ENCODE measurements at places on chromosomes 11 and 22.

DNA sequence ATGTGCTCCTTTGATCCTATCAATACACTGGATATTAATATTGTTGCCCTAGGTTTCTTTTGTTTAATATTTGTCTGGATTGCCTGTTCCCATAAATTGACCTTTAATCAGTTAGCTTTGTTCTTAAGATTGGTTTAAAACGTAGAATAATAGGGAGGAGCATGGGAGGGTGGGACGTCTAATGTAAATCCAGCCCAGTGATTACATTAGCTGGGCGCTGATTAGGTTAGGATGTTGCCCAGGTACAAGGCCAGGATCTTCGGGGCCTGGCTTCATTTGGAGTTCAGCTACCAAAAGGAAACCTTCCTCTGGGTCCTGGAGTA lies at the start of gene SRSF8:
SRSF8 (plus strand) TSS at position 204 of the 323 bp plus-strand sequence. CDS start 308 bp downstream, outside the sequence.
- no peak for DNase-seq

DNA sequence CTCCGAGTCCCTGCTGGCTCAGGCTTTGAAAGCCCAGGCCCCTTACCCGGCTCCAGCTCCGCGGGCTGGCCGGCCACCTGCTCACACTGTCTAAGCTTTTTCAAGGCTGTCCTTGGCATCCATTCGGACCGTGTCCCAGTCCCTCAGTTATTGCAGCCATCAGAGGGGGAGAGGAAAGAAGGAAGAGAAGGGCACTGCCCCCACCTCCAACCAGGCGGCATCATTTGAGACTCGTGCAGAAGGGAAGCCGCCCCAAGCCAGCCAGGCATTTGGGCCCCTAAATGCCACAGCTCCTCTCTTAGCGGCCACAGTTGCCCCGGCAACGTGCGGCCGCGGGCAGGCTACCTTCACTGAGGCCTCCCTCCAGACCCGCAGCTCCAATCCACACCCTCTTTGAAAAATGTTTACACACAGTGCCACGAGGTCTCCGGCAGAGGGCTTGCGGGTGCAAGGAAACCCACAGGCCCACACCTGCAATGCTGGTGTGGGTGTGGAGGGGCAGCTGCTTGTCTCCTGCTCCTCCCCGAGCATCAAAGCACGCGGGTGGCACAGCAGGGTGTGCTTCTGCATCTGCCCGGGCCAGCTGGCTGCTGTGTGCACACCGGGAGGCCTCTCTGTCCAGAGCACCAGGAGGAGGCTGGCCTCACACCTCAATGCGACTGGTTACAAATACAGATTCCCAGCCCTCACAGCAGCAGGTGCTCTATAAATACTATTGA lies 124.4 kb downstream of the CTTN start:
- DNase-seq: no peak

- no peak for DNase-seq
Observed at GRCh38 chr11:95984072-95984471, 60.2 kb upstream of the MTMR2 start.

DNA sequence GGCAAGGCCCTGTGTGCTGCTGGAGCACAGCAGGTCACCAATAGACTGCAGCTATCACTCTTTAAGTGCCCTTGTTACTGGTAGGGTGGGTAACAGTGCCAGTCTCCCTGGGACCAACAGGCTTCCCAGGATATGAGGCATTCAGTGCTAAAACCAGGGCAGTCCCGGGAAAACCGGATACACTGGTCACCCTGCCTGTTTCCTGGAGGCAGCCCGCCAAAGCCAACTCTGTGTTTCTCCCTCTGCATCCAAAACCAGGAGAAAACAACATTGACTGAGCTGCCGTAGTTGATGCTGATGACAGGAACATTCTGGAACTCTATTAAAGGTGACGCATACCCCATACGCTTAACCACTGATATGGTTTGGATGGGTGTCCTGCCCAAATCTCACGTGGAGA lies 149.1 kb downstream of the SHANK2 start:
- no peak for DNase-seq

- DNase-seq: no peak
Observed at GRCh38 chr11:116544721-116545120, 228.1 kb downstream of the BUD13 start.

DNA sequence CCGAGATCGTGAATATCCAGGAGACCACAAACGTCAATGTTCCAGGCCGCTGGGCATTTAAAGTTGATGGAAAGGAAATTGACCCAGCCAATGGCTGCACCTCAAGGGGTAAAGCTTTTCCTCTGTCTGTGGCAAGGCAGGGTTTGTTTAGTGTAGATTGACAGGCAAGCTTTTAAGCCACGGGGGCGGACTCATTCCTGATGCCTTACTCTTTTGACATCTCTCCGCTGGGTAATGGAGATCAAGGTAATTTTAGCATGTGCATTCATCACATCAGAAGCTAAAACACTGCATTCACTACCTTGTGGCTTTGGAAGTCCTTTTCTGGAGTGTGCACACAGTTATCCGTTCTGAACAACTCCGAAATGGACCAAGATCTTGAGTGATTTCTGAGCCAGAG lies 12.6 kb downstream of the TECTA start:
- DNase-seq: no peak

- no peak for DNase-seq
Observed at GRCh38 chr11:1102221-1102971, 27.7 kb downstream of the MUC2 start.

- no peak for DNase-seq
Observed at GRCh38 chr11:93737904-93738612, 3.2 kb downstream of the TAF1D start.

GRCh38 chr22:42788021-42788420 lies 67.4 kb upstream of the A4GALT start:
- DNase-seq: no peak

DNA sequence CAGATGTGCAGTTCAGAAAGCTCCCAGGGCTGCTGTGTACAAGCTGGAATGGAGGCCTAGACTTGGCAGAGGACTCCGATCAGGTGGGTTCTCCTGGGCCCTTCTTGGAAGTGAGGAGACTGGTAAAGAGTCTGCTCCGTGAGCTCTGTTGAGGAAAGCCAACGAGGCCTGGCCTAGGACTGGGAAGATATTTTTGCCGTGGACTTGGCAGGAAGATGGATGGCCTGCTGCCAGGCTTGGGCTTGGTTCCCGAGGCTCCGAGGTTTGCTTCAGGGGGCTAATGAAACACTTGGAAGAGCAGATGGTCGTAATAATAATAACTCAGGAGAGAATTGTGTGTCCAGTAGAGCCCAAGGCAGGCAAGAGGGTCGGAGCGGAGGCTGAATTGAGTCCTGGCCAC lies 3.9 kb downstream of the GALR3 start:
- DNase-seq: no peak

DNA sequence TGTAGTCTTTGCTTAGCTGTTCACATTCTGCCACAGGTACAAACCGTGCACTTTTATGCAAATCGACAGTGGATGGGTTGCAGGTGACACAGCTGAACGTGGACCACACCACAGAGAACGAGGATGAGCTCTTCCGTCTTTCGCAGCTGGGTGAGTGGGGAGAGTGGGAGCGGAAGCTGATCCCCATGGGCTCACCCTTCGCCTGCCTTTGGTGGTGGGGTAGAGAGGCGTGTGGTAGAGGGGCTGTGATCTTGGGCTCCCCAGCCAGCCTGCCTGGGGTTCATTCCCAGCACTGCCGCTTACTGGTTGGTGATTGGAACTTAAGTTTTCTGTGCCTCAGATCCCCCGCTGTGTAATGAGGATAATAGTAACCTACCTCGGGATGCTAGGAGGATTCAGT lies 19.1 kb downstream of the TAB1 start:
- no peak for DNase-seq

DNA sequence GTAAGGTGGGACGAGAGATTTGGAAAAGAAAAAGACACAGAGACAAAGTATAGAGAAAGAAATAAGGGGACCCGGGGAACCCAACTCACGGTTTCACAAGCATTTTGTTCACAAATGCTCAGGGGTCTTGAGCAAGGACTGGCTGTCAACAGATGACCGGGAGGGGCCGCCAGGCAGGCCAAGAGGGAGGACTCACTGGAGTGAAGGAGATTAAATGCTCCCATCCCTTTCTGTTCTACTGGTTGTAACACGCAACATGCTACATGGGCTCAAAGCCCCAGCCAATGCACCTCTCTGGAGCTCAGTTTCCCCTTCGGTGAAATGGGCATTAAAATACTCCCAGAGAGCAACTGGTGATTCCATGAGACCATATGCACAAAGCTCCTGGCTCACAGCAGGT lies 13.4 kb downstream of the SHANK2 start:
- no peak for DNase-seq

- DNase-seq: no peak
Observed at GRCh38 chr11:75523189-75523588, 2.6 kb downstream of the GDPD5 start.

- DNase-seq: no peak
Observed at GRCh38 chr22:47069270-47069669, 306.8 kb downstream of the TBC1D22A start.

- no peak for DNase-seq
Observed at GRCh38 chr11:35897019-35897418, 46.8 kb upstream of the LDLRAD3 start.

DNA sequence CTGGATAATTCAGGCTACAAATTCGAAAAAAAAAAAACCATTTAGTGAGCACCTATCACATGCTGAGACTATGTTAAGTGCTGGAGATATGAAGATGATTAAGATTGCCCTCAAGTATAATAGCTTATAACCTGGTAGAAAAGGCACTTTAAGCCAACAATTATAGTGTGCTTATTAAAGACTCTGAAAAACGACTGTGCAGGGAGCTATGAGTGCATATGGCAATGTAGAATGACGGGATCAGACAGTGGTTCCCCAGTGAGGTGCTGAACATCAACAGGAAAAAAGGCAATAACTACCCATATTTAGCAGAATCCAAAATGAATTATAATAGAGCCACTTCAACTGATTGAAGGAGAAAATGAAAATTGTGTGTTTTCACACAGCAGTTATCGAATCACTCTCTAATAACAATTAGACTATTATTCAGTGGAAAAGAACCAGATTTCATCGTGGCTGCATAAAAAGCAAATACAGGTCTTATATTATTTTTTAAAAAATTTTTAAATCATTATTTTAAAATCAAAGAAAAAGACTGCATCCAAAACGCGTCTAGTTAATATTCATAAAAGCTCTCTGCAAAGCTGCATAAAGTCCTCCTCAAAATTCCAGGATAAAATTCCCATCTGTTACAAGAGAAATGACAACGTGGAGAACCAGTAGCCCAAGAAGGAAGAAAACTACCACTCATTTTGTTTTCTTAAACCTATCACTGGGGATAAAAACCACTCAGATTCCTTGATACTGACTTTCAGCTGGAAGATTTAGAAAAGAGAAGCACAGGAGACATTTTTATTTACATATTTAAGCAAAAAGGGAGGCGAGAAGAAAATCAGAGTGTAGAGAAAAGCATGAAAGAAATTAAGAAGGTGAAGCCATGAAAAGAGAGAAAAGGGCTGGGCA lies 1.1 kb downstream of the MTMR2 start:
- DNase-seq: no peak

DNA sequence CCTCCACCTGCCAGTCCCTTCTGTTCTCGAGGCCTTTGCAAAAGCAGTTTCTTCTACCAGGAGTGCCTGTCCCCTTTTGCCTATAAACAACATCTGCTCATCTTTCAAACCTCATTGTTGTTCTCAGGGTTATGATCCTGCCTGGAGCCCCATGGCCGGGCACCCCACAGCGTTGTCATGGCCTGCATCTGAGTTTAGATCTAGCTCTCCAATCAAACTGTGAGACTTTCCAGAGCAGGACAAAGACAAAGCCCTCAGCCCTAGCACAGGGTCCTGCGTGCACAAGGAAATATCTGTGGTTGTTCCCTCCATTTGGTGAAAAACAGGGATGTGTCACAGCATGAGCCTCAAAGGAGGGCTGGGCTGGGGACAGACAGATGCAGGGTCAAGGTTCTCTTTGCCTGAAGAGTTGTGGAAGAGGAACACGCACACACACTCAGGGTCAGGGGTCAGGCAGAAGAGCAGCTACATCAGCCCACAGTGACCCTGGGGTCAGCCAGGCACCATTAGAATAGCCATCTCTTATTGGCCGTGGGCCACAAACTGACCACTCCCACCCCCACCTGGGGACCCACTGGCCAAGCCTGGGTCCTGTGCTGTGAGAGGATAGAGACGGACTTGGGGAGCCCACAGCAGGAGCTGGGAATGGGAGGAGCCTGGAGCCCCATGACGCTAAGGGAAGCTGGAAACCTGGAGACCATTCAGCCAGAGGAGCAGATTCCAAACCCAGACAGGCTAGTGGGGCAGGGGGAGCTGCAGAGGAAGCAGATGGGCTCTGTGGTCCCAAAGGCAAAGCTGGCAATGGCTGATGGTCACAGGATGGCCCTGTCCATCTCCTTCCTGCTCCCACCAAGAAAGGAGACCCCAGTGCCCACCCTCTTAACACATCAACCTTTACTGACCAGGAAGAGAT lies 99.4 kb downstream of the PDE2A start:
- no peak for DNase-seq

DNA sequence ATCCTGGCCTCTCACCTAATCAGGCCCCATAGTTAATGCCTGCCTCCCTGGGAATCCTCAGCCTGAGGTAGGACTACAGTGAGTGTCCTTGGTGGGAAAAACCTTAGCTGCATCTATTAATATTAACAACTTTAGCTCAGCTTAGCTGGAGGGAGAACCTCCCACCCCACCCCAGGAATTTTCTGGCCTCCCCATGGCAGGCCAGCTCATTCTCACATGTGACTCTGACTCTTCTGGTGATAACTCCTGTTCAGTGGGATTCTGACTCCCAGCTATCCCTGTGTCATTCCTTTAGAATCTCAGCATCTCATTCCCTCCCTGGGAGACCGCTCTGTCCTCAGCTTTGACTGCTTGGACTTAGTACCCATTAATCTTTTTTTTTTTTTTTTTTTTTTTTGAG lies 14.5 kb downstream of the ART5 start:
- no peak for DNase-seq

DNA sequence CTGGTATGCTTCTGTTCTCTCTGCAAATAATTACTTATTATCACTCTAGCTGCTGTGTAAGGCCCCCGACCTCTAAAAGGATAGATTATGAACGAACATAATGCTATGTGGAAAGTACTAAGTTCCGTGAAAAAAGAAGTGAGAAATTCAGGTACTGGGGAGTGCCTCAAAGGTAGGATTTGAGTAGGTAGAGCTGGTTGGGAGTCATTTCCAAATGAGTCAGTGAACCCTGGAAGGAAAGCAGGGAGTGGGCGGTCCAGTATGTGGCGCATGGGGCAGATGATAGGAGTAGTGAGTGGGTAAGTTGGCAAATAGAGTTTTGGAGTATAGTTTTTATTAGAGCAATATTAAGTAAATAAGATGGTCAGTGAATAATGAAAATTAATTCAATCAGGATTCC lies 2.4 kb downstream of the ZC3H12C start:
- no peak for DNase-seq

GRCh38 chr11:68870470-68870869 lies 28.8 kb upstream of the CPT1A start:
- DNase-seq: no peak
